ENCODE measurements at places on chromosomes 5 and 9. TPM values are rescaled to one million over a fixed set of nuclear protein-coding genes. Genes with fewer than 3 reads are reported as not detected.

PCDHB7 gene
- total RNA-seq: not detected

GRXCR2 gene
- not detected for total RNA-seq

SNCAIP gene
- 0.31 TPM for total RNA-seq

KCNIP1 gene
- not detected for total RNA-seq

HIGD2A gene
- 170 TPM for total RNA-seq

SHISAL2B gene
- total RNA-seq: not detected

NXNL2 gene
- not detected for total RNA-seq
